ENCODE measurements at places on chromosomes 1 and 21. TPM values are rescaled to one million over a fixed set of nuclear protein-coding genes. Genes with fewer than 3 reads are reported as not detected.
A peak's percentile ranks its signal among the peaks of the same experiment; 100 is the strongest.

DNA sequence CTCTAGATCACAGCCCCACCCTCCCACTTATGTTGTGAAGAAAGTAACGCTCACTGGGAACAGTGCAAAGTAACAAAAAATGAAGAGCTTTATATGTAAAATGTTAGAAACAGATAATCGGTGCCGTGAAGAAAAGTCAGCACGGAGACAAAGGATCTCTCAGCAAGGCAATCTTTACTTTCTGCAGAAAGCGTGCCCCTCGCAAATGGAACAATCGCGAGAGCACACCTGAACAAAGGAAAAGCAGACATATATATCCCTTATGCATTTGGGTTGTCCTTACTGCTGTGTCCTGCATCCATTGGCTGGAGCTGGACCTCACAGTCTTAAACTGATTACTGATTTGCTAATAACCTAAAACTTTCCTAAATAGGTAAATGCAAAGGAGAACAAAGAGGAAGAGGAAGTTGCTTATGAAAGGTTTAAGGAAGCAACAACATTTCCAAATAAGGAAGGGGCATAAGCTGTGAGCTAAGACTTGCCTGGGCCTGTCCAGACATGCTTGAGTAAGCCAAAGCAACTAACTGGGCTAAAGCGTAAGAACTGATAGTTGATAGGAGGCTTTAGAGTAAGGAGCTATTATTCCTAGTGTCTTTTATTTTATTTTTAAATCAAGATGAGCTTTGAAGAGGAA is 89.7 kb downstream of the GTF2B start:
- no peaks in the 10 kb centered on the region for H3K27me3 ChIP-seq
- H3K36me3 ChIP-seq, result peaks cover 82% of the 10 kb centered on the region
- H3K27ac ChIP-seq, result no peak overlapping the region

GRCh38 chr1:18537386-18538306 is 56.9 kb downstream of the KLHDC7A start:
- H3K4me3 ChIP-seq, result no peak overlapping the region
- H3K27me3 ChIP-seq, result peaks cover 45% of the 10 kb centered on the region
- DNase-seq, result peak; percentile 38
- peaks cover 5% of the 10 kb centered on the region for H3K4me1 ChIP-seq
- H3K27ac ChIP-seq, result no peak overlapping the region

DNA sequence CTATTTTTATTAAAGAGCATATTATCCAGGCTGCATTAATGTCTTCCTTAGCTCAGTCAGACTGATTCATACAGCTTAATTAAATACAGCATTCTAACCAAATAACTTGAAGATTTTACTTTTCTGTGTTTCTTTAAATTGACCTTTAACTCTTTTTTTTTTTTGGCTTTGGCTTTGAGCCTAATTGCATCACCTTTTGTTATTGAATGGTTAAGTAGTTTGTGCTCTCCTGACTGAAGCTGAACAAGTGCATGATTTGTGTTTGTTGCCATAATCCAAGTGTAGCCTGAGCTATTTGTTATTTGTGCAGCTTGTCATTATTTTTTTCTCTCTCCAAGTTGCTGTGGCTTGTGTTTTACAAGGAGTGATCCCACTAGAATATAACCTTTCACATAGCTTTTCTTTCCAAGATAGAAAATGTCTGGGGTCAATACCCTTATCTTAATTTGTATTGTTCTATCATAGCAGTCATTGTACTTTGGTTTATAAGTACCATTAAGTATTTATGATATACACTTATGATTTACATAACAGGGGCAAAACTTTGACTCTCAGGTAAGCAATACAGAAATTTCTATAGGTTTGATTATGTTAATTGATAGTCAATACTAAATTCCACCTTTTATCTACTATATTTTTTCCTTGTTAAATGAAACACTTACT is 31.6 kb downstream of the CDC14A start:
- no peak overlapping the region for H3K27ac ChIP-seq
- H3K27me3 ChIP-seq, result no peaks in the 10 kb centered on the region
- H3K4me3 ChIP-seq, result no peak overlapping the region
- H3K4me1 ChIP-seq, result no peaks in the 10 kb centered on the region
- H3K36me3 ChIP-seq, result peaks cover 33% of the 10 kb centered on the region

S100A16 gene
- 152 TPM for total RNA-seq

RASSF5 gene
- total RNA-seq, result 0.26 TPM

Measured in endodermal cell (in vitro differentiated cells).